ENCODE measurements at places on chromosomes 4 and X.

GRCh38 chr4:1800805-1801204 lies 7.7 kb downstream of the FGFR3 start:
- no peak for DNase-seq

- DNase-seq: no peak
Measured at GRCh38 chrX:133884430-133885394, 100.7 kb downstream of the GPC3 start.

DNA sequence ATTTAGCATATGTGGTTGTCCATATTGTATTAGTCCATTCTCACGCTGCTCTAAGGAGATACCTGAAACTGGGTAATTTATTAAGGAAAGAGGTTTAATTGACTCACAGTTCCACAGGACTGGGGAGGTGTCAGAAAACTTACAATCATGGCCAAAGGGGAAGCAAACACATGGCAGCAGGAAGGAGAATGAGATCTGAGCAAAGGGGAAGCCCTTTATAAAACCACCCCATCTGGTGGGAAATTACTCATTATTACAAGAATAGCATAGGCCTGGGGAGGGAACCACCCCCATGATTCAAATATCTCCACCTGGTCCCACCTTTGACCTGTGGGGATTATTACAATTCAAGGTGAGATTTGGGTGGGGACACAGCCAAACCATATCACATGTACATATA lies 122.6 kb upstream of the ANK2 start:
- no peak for DNase-seq

DNA sequence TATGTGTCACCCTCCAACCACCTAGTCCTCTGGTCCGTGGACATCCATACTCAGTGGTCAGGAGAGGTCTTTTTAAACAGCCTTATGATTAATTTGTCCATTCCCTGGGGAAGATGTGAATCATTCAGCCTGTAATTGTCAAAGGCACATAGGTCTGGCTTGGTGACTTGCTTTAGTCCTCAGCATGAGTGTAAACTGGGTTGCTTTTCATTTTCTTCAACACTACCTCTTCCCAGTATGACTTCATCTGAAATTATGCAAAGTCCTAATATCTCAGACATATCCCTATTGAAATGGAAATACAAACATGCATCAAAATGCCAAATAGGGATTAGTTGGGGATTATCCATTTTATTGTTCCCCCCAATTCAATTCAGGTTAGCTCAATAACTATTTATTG lies 208.3 kb upstream of the AMOT start:
- no peak for DNase-seq

DNA sequence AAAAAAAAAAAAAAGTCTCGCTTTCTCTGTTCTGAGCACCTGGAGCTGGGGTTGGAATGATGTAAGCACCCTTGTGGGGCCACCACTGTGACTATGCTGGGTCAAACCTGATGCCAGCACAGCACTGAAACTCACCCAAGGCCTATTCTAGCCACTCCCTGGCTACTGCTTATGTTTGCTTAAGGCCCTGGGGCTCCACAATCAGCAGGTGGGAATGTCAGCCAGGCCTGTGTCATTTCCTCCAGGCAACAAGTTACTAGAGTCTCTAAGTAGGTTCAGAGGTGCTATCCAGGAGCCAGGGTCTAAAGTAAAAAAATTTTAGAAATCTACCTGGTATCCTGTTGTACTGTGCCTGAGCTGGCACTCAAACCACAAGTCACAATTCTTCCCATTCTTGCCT lies 1306.8 kb downstream of the STIM2 start:
- no peak for DNase-seq

GRCh38 chr4:744212-744841 lies 38.7 kb downstream of the PCGF3 start:
- DNase-seq: no peak

- no peak for DNase-seq
Measured at GRCh38 chrX:134624046-134624430, 34.2 kb downstream of the PLAC1 start.

GRCh38 chrX:53305219-53305995 lies 24.0 kb upstream of the IQSEC2 start:
- no peak for DNase-seq

DNA sequence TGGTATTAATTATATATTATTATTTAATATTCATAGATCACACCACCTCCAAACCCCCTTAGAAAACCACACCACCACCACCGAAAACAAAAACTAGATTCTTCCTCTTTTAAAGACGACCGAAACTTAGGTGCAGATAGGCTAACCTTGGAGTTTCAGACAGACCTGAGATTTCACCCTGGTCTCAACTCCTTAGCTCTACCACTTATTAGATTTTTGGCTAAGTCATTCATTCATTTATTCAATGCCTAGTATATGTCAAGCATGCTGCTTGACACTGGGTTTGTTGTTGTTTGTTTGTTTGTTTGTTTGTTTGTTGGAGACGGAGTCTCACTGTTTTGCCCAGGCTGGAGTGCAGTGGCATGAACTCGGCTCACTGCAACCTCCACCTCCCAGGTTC lies 9.5 kb upstream of the BMP2K start:
- no peak for DNase-seq

GRCh38 chr4:150648123-150648522 lies 66.2 kb downstream of the MAB21L2 start:
- DNase-seq: no peak

DNA sequence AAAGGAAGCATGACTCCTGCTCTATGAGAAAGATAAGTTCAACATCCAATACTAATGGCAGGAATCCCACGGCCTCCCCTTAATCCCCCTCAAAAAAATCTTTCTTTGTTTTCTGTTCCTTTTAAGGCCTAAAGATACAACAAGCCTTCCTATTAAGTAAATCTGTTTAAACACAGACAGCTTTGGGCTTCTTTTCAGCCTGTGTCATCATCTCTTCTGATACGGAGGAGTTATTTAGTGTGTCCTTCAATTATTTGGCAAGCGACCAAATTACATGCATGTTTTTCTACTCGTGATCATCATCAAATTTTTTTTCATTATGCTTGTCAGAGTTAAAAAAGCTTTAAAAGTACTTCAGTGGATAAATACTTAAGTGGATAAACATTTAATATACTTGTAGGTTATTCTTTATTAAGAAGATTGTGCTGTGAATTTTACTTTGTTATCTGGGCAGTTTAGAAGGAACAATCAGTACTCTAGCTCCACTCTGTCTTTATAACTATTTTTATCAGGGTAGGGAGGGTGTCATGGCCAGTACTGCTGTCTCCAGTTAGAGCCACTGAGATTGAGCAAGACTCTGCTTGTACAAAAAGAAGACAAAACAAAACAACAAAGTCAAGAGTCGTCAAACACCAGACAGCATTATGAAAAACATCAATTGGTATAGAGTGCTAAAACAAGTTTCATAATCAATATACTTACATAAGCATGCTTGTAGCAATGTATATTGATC lies 210.7 kb downstream of the PRR32 start:
- no peak for DNase-seq

GRCh38 chrX:41332408-41333002 lies 1.5 kb upstream of the DDX3X start:
- no peak for DNase-seq

DNA sequence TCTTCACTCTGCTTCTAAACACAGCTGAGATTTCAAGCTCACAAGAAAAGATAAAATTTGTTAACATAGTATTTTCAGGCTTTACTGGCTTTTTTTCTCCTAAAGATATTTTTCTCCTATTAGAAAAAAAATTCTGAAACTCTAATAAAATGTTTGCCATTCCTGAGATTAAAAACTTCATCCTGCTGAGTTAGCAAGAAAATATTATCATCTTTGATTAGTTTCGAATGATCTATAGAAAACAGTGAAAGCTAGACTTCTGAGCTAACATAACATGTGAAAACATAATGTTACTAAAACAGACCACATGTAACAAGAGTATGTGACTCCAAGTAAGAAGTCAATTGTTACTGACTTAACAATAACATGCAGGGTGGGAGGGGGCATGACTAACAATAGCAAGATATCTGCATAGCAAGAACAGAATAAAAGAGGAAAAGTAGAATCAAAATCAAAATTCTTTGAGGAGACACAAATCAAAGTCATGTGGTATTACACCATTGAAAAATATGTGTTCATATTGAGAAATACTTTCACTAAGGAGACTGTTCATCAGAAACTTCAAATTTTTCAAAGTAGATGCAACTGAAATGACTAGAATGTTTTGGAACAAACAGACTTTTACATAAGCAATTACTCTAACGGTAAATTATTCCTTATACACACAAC lies 14.5 kb downstream of the TBCK start:
- DNase-seq: no peak

GRCh38 chr4:141307241-141307689 lies 86.6 kb downstream of the ZNF330 start:
- peak; percentile 39 for DNase-seq

DNA sequence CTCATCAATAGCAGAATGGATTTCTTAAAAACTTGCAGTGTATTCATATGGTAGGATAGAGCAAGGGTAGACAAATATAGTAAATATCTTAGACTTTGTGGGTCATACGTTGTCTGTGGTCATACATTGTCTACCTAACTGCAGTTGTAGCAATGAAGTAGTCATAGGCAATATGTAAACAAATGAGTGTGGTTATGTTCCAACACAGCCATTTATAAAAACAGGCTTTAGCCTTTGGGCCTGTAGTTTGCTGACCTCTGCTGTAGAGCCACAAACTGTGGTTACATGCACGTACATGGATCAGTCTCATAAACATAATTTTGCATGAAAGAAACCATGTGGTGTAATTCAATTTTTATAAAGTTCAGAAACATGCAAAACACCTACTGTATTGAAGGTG lies 98.9 kb downstream of the LARP1B start:
- no peak for DNase-seq

DNA sequence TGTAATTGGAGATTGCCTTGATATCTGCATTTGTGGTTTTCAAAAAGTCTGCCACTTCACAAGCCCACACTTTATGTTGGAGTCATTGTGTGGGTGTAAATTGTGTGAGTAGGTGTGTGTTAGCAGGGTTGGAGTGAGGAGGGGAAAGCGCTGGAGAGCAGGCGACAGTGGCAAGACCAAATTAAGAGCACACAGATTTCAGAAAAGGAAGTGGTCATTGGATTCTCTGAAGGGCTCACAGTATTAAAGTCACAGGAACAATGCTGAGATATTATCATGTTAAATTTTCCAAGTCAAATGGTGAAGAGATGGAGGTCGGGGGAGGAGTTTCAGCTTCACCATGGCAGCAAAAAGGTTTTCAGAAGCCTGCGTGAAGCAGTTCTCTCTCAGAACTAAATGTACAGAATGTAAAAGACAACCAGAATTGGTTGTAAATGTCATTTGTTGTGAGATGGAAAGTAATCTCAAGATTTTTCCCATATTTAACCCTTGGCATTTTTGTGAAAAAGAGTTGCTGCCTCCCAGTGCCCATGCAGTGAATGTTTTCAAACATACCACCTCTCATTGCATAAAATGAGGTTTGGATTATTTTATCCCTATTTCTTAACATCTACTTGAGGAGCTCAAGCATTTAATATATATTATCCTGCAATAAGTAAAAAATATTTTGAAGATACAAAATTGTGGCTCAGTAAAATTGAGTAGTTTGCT lies 265.9 kb downstream of the ZNF674 start:
- DNase-seq: no peak

DNA sequence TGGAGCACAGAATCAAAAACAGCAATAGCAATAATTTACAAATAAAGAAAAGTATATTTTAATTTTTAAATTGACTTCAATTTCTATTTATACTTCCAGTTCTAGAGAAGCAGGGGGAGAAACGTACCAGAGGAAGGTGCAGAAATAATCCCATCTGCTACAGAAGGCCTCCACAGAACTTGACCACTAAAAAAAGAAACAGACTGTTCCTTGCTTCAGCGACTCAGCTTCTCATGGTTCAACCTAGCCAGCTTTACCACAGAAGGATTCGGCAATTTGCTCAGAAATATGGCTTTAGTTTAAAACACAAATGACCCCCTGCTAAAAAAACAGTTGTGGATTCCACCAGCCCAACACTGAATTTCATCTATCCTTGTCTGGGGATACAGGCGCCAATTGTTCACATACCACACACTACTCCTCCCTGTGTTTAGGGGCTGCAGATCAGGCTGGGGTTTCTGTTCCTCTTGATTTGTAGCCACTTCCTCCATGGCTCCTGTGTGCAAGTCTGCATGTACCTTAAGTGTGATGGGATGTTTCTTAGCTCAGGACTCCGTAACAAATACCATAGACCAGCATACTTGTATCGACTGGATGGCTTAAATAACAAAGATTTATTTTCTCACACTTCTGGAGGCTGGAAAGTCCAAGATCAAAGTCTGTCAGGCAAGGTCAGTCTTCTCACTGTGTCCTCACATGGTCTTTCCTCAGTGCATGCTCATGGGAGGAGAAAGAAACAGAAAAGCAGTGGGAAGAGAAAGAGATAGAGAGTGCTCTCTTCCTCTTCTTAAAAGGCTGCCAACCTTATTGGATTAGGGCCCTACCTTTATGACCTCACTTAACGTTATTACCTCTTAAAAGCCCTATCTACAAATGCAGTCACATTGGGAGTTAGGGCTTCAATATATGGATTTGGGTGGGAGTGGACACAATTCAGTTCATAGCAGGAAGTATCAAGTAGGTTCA lies 79.1 kb downstream of the AMOT start:
- no peak for DNase-seq

- DNase-seq: no peak
Measured at GRCh38 chrX:70139736-70140135, 6.5 kb downstream of the IGBP1 start.

GRCh38 chr4:165462009-165462408 lies 83.2 kb downstream of the CPE start:
- DNase-seq: no peak

GRCh38 chr4:168864821-168865541 lies 145.1 kb downstream of the CBR4 start:
- no peak for DNase-seq

DNA sequence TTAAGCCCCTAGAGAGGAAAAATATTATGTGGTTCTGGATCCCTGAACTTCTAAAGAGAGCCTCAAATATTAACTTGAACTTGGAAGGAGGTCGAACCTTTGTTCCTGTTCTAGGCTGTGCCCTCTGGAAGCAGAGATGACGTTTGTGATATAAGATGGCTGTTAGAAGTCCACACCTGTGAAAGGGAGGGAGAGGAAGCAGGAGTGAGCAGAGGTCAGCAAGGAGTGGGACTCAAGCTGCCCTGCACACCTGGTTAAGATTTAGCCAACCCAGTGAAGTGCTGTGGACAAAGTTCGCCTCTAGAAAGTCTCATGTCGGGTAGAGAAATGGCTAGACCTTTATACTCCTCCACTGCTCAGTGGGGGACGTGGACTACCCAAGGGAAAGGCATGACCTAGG lies 566.2 kb downstream of the MID1IP1 start:
- no peak for DNase-seq

- no peak for DNase-seq
Measured at GRCh38 chr4:182649698-182650477, 267.3 kb downstream of the DCTD start.

- no peak for DNase-seq
Measured at GRCh38 chr4:78621395-78621794, 69.8 kb downstream of the ANXA3 start.

GRCh38 chrX:55867708-55868107 lies 150.2 kb downstream of the RRAGB start:
- no peak for DNase-seq

DNA sequence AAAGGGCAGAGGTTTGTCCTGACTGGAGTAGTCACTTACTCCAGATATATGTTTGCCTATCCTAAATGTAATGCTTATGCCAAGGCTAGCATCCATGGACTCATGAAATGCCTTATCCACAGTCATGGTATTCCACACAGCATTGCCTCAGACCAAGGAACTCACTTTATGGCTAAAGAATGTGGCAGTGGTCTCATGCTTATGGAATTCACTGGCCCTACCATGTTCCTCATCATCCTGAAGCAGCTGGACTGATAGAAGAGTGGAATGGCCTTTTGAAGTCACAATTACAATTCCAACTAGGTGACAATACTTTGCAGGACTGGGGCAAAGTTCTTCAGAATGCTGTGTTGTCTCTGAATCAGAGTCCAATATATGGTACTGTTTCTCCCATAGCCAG lies 1014.8 kb downstream of the RAPGEF2 start:
- DNase-seq: no peak
